ENCODE measurements at places on chromosomes 7 and 10.

- DNase-seq = no peak
These were observed 53.1 kb upstream of the KDM7A start for GRCh38 chr7:140229591-140230515.

DNA sequence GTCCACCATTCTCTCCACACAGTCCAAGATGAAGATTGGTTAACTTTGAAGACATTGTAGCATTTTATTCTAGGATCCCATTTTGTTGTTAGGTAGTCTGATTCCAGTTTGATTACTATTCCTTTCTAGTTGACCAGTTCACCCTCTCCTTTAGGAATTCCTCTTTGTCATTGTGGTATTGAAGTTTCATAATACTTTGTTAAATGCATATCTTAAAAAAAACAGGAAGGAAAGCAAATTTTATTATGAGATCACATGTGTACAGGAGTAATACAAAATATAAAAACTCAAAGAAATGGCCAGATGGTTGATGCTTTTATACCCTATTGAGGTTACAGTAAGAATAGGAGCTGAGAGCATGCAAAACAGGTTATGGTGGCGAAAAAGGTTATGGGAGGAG, 15.5 kb upstream of the SEMA3C start:
- no peak for DNase-seq

GRCh38 chr7:73668103-73668885, 663 bp downstream of the VPS37D start:
- no peak for DNase-seq

DNA sequence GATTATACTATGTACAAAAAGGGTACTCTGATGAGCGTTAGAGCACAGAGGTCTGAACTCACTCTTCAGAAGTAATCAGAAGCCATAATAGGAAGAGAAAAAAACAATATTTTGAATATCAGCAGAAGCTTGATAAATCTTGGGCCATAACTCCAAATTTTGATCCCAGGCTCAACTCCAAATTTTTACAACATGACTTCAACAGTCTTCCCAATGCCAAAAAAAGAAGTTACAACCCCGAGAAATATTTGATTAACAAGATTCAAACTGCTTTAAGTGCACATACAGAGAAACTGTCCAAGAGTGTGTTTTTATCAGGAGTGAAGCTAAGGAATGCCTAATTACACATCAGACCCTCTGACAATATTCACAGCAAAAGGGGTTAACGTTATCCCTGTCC, 7.5 kb downstream of the MPP7 start:
- DNase-seq = no peak

- no peak for DNase-seq
These were observed 8.6 kb downstream of the GJD4 start for GRCh38 chr10:35613597-35614226.

GRCh38 chr7:916291-916941, 38.1 kb downstream of the ADAP1 start:
- no peak for DNase-seq

DNA sequence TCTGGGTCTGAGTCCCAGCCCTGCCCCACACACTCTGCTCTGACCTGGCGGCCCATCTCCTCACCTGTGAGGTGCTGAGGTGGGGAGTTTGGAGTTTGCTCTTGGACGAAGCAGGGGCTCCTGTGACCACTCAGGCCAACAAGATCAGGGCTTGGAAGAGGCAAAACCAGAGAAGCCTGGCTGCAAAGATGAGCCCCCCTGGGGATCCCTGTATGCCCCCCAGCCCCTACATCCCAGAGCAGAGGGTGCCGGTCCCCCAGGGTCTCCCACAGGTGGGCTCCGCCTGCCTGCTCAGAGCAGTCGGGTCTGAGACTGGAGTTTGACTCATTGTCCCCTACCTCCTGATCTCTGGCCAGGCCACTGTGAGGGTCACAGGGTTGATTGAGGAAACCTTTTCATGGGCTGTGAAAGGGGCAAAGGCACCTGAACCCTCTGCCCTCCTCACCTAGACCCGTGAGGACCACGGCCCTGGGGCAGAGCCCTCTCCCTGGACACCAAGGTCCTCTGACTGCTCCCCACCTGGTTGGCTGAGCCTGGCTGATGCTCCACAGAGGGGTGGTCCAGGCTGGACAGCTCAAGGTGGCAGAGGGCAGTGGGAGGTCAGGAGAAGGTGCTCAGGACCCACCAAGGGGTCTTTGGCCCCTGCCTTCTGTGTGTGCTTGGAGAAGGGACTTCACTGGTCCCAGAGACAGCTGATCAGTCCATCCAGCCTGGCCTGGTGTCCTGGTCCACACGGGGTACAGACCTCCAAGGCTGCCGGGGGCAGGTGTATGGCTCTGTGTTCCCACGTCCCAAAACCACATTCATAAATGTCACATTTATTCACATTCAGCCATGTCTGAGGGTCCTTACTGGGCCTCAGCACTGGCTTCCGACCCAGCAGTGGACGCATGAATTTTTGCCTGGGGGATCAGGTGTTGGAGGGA, 9.1 kb upstream of the SCART1 start:
- no peak for DNase-seq

DNA sequence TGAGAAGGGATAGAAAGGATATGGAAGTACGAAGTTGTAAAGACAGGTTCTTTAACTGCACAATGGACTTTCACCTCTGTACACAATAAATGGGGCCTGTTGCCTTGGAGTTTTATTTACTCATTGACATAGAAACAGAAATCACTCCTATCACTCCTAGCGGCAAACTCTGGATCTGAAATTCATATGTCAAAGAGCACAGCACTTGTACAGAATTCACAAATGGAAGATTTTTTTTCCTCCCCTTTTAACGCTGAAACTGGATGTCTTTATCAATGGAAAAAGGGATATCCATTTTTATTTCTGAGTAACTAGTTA, 18.2 kb downstream of the NT5C3A start:
- DNase-seq = no peak

GRCh38 chr10:131825150-131825848, 75.5 kb upstream of the PPP2R2D start:
- no peak for DNase-seq

DNA sequence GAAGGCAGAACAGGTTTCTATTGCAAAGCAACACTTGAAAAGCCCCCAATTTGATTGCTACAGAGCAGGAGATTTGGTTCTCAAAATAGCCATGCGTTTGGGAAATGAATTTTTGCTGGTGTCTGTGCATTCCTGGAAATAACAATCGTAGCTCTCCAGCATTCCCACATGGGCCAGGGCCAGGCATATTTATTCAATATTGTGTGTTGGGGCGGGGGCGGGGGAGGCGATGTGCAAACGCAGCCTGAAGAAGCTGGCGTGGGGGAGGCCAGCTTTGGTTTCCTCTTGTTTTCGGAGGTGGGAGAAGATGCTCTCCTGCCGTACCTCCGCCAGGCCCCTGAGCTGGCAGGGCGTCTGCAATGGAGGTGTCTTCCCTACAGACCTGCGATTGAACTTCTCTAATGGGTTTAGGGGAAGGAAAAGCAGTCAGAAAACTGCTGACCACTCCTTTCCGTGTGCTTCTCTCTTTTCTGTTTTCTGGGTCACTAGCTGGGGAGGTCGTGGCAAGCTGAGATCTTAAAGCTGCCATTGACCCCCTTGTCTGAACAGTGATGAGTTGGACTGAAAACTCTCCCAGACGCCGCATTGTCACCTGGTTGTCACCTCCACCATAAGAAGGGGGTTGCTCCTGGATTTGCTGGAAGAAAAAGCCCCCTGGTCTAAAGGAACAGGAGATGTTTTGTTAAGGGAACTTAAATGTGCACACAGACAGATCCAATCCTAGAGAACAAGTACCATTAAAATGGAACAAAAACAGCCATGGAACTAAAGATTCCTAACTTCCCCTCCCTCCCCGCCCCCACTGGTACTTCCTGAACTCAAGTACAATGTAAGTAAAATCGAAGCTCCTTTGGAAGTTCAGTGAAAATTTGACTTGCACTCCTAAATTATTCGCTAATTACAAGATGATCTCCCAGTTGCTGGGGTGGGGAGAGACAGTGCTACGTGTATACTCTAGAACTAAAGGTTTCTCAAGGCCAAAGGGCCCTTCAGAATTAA, 56.4 kb upstream of the HABP2 start:
- no peak for DNase-seq

DNA sequence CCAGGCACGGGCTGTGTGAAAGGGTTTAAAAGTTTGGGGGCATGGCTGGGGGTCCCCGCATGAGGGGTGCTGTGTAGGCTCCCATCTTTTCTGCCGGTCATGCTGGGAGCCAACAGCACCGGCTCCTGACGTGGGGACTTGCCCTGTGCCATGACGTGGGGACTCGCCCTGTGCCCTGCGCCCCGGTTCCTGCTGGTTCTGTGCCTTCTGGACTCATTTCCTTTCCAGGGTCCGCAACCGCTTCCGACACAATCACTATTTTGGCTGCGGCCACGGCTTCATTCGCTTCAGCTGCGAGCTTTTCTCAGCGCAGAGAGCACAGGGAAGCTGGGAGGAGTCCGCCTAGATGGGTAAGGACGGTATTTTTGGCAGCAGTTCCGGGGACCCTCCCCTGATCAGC, 7.6 kb upstream of the GIMAP8 start:
- no peak for DNase-seq

DNA sequence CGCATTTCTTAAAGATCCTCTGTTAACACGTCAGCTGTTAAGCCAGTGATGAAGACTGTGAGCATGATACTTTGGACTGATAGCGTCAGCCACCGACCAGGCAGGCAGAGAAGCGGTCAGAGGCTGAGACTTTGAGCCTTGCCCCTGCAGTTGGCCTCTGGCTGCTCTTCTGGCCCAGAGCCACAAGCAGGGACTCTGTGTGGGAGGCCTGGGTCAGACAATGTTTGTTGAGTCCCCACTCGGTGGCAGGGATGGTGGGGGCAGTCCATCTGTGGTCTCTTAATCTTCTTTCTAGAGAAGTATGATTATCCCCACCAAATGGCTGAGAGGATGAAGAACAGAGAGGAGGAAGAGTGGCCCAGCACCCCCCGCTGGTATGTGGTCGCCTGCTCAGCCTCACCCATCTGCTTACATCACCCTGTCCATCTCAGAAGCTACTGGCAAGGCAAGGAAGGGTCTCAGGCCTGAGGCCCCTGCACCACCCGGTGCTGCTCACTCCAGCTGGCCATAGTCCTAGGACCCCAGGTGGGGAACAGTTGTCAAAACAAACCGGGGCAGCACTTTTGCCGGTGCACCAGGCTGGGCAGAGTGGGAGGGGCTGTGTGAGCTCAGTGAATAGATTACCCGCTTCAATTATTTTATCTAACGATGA, 202.9 kb downstream of the GRID1 start:
- no peak for DNase-seq

- DNase-seq = no peak
These were observed 110.1 kb downstream of the JAZF1 start for GRCh38 chr7:28070297-28071055.

DNA sequence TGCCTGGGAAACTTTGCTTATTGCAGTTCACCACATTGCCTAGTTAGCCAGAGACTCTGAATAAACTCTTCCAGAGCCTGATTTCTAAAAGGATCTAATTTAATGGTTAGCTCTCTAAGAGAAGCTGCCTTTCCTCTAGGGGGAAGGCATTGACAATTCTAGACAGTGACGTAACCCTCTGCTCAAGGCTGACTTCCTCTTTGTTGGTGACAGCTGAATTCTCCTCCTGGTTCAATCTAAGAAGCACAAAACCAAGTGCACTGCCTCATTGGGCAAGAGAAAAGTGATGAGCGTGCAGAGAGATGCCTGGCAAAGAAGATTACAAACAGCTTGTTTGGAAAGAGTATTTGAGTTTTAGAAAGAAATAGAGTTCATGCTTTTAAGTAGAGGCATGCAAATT, 102.7 kb downstream of the MACC1 start:
- DNase-seq = no peak

GRCh38 chr7:130939321-130940095, 205.5 kb upstream of the KLF14 start:
- DNase-seq = no peak

DNA sequence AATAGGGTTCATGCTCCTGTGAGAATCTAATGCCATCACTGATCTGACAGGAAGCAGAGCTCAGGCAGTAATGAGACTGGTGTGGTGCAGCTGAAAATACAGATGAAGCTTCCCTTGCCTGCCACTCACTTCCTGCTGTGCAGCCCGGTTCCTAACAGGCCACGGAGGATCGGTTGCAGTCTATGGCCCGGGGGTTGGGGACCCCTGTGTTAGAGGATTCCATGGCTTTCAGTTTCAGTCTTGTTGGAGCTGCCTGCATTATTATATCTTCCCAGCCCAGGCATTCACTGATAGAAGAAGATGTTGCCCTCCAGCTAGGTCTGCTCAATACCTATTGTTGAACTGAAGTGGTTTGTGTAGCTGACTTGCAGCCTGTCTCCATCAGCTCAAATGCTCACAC, 1298.8 kb downstream of the TYW1 start:
- DNase-seq = no peak

- no peak for DNase-seq
These were observed 20.5 kb upstream of the DLD start for GRCh38 chr7:107870427-107871000.

- DNase-seq = no peak
These were observed 11.1 kb upstream of the TCF7L2 start for GRCh38 chr10:112938808-112939482.

DNA sequence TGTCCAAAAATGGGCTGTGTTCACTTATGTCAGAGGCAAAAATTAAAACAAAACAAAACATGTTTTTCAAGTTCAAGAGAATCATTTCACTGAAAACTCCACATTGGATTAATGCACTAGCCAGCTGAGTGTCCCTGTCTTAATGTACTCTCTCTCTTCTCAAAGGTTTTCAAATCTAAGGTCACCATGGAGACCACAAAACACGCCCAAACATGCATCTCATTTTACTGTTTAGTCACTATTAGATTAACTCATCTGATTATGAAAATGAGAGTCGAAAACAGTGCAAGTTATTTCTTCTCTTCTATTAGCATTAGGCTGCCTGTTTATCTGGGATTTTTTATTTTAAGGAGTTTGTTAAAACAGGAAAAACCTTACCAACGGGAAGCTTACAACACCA, 70.8 kb upstream of the ASAH2 start:
- no peak for DNase-seq

DNA sequence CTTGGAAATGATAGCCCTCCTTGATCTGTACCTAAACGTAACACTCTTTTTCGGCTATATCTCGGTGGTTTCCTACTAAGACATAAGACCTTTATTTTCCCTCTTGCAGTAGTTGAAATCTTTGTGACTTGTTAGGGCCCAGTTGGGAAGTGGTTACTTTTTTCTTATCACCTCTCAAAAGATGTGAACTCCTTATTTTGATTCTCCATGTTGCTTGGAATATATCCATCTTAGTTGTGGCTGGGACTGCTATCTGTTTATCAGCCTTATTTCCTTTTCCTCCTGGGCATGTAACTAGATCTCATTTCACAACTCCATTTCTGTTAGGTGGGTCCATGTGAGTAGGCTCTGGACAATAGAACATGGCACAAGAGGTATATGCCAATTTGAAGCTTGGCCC, 4.1 kb upstream of the CPED1 start:
- no peak for DNase-seq

GRCh38 chr10:71706216-71707121, 13.1 kb downstream of the C10orf105 start:
- DNase-seq = no peak

GRCh38 chr7:23471106-23471859, 992 bp upstream of the IGF2BP3 start:
- DNase-seq = no peak

DNA sequence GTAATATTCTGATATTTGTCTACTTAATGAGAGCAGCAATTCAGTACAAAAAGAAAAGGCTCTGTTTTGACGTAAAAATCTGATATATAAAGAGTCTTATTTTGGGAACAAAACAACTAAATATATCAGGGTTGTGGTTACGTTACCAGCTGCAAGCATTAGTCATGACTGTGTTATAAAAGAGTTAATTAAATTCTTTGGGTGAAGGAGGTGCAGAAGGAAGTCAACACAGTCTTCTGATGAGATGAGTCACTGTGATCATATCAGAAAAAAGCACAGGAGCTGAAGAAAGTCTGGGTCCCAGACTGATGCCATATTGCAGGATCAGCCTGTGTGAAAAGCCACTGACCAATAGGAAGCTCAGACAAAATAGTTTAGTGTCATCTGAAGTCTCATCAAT, 234.3 kb upstream of the TEX47 start:
- peak; percentile 89 for DNase-seq
